ENCODE measurements at places on chromosomes 6 and 20.

DNA sequence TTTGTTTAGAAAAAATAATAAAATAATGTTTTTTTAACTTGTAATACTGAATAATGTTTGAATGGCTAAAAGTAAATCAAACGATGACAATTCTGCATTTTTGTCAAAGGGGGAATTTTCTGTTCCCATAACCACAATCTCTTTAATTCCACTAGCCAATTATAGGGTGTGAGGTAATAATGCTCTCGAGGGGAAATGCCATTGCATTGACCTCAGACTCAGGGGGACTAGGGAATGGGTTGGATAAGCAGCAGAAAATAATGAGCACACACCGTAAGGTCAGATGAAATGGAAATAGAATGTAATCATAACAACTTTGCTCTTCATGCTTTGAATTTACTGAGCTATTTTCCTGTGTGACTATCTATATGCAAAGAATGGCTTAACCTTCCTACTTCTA, 584.7 kb downstream of the RFPL4B start:
- DNase-seq, result no peak

DNA sequence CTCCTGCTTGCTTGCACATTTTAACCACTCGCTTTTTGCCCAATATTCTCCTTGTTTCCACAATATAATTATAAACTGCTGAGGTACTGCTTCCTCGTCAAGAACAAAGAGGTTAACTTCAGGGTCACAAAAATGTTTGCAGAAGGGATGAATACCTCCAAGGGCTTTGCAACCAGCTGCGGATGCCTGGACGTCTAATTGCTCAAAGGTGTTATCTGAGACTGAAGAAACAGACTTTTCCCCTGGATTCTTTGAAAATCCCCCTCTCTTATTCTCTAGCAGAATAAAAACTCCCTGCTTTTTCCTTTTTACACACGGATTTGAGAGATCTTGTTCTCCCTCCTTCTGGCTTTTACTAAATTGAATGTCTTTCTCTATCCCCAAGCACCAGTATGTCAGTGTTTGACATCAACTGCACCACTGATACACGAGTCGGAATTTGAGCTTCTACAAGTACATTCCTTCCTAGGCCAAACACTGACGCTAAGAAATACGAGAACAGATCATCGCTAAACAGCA, 336 bp upstream of the SMPDL3A start:
- DNase-seq, result no peak

GRCh38 chr20:51126337-51126736, 103.4 kb upstream of the KCNG1 start:
- DNase-seq, result no peak

DNA sequence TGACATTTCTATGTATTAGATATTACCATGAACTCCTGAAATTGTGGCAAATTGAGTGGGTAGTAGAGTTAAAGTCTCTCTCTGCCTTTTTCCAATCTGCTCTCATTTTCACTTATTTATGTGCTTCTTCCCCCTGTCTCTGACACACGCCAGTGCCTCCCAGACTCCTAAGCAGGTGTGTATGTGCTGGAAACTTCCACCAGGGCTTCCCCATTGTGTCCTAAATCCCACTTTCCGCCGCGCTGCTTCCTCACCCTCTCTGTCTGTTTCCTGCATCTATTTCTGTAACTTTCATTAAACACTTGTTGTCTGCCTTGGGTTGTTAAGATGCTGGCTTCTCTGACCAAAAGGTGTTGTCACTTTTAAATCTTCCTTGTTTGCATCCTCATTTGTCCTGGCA, 97.6 kb upstream of the HDGFL1 start:
- no peak for DNase-seq

- no peak for DNase-seq
These were observed 10.0 kb upstream of the DUSP22 start for GRCh38 chr6:282177-282866.

GRCh38 chr6:158775832-158776231, 43.3 kb downstream of the EZR start:
- no peak for DNase-seq

- no peak for DNase-seq
These were observed 81.0 kb downstream of the COL9A1 start for GRCh38 chr6:70221715-70222438.

GRCh38 chr20:63159826-63160640, 55.9 kb downstream of the YTHDF1 start:
- no peak for DNase-seq

DNA sequence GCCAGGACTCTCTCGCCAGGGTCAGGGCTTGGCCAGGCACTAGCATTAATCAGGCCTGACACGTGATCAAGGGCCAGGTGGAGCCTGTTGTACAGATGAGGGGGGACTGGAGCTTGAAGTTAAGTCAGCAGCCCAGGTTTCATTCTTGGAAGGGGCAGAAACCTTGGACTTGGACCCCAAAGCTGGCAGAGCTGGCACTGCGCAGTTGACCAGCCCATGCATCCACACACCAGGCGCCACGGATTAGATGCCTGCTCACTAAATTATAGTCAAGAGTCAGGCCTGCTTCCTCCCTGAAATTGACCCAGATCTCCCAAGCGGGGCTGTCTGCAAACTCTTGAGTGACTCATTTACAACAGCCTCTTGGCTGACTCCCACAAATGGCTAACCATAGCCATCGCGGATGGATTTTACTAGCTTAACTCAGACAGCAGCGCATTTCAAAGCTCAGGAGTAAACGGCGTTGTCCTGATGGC, 4.1 kb upstream of the TAF4 start:
- DNase-seq, result no peak

- DNase-seq, result peak; percentile 82
These were observed 14.9 kb upstream of the PPARD start for GRCh38 chr6:35327349-35328027.

- no peak for DNase-seq
These were observed 129.2 kb upstream of the AKAP12 start for GRCh38 chr6:151110576-151110905.

DNA sequence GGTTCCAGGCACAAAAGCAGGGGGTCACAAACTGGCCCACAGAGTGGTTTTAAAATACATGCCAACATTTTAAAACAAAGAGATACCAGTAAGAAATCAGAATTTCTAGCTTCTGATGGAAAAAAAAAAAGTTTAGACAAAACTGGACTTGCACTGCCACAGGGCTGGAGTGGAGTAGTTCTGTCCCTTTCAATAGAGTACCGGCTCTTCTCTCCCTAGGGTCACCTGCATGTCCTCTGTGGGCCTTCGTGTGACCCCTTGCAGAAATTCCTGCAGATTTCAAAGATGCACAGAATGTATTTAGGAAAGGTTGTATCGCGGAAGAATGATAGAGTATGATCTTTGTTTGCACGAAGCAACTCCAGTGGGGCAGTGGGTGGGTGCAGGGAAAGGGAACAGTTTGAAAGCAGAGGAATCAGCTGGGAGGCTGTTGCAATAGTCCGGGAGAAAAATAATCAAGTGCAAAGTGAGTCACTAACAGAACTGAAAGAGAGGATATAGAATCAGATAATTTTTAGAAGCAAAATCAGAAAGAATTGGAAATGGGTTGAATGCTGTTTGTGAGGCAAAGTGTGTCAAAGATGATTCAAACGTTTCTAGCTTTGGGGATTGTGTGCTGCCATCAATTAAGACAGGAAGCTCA, 97.3 kb upstream of the STXBP5 start:
- DNase-seq, result no peak

GRCh38 chr6:111676383-111676782, 70.7 kb upstream of the TRAF3IP2 start:
- DNase-seq, result no peak

- DNase-seq, result peak; percentile 41
These were observed 44.3 kb downstream of the TRERF1 start for GRCh38 chr6:42407379-42407778.

DNA sequence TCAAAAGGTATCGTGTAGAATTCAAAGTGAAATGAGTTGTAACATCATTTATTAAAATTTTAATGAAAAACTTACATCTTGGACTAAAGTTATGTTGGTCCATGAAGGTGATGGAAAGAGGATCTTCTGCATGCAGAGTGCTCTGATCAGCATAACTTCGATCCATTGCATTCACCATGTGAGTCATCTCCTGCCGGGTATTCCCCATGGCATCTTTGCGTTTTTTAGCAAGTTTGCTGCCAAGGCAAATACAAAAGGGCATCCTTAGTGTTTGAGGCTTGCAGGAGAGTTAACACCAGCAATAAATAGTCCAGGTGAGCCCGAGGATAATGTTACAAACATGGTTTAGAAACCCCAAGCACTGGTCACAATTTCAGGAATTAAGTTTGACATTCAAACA, 104.2 kb upstream of the THEMIS start:
- no peak for DNase-seq

DNA sequence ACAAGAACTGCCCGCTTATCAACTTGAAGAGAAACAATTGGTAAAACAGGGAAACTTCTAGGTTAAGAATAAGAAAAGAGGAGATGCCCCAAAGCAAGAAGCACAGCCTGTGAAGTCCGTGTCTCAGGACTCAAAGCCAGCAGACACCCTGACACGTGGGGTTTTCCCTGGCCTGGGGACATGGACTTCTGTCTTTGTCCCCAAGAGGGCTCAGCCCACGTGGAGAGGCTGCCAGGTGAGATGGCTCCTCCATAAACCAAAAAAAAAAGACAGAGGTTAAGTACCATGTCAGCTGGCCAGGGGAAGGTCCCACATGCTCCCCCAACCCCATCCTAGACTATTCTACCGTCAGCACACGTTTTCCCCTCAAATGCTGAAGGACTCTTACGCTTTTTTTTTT, 9.9 kb downstream of the SERPINB6 start:
- DNase-seq, result no peak

DNA sequence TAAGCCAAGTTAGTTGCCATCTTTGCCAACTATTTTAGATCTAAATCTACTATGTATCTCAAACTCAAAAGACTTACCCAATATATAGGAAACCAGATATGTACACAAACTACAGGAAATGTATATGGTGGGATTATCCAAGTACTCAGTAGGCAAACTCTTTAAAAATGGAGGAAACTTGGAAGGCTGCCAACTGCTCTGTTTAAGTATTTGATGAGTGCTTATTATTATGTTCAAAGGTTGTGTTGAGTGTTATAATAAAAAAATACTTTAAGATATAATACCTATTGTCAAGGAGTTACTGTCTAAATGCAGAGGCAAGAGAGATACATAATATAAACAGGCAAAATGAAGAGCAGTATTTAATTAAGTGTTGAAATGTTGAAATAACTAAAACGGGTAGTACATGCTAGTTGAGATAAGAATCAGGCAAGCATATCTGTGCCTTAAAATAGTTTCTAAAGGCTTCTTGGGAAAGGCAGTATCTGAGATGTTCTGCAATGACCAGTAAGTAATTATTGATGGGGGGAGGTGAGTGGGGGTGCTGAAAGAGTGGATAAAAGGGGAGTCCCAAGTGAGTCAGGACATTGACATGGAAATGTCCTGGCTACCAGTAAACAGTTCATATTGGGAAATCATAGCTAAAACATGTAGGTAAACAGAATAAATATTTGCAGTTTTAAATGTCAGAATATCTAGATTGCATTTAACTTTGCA, 6.5 kb upstream of the DST start:
- DNase-seq, result no peak

- DNase-seq, result no peak
These were observed 120.6 kb upstream of the TMEM181 start for GRCh38 chr6:158439255-158439654.

- DNase-seq, result no peak
These were observed 12.9 kb downstream of the SLC9A8 start for GRCh38 chr20:49825521-49826033.

DNA sequence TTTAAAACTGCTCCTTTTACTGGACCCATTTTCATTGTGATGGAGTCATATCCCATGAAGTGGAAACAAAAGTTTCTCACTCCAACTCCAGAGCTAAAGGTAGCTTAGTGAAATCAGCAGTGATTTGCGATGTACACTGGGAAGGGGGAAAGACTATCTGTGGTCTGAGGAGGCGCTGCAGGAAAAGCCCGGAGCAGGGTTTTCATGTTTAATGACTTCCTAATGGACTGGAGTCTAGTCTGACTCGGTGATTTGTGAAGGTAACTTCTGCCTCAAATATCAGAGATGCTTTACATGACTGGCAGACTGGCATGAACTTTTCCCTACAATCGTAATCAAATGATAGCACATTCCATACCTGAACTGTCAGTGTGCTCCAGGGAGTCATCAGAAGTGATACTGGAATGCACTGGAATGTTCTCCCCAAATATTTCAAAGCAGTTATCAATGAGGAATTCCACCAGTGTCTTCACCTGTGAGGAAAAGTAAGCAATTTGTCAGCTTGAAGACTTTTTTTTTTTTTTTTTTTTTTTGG, 7.0 kb downstream of the TAGAP start:
- DNase-seq, result no peak

- no peak for DNase-seq
These were observed 69.0 kb upstream of the CCN2 start for GRCh38 chr6:132020138-132020581.

GRCh38 chr20:25695532-25696370, 902 bp downstream of the ZNF337 start:
- DNase-seq, result peak; percentile 32

GRCh38 chr6:45421709-45422502, 44.2 kb upstream of the SUPT3H start:
- DNase-seq, result peak; percentile 68

- DNase-seq, result no peak
These were observed 33.8 kb downstream of the PPP1R14C start for GRCh38 chr6:150176659-150177058.

- DNase-seq, result no peak
These were observed 19.2 kb downstream of the JAG1 start for GRCh38 chr20:10654630-10655029.

- DNase-seq, result peak; percentile 46
These were observed 104.6 kb upstream of the EXOC2 start for GRCh38 chr6:797479-798077.

- no peak for DNase-seq
These were observed 185.7 kb downstream of the EYA2 start for GRCh38 chr20:47080365-47080764.

DNA sequence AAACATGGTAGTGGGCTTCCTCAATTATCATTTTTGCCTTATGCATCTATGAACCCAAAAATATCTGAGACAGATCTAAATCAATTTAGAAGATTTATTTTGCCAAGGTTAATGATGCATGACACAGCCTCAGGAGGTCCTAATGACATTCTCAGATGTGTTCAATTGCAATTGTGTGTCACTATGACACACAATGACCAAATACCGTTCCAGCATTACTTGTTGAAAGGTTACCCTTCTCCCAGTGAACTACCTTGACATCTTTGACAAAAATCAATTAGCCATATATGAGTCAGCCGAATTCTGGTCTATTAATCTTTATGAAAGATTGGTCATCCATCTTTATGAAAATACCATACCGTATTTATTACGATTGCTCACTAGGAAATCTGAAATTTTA, 592.5 kb upstream of the GJE1 start:
- no peak for DNase-seq

All from activated CD4-positive, alpha-beta T cell treated with anti-CD3 and anti-CD28 coated beads, Interleukin-2, amount 50 U/mL, for 48 hours (primary cell).